ENCODE measurements at places on chromosomes 2 and 18.
A peak's percentile ranks its signal among the peaks of the same experiment; 100 is the strongest.

- DNase-seq = peak; percentile 76
These were observed 70.7 kb downstream of the TIMM21 start for GRCh38 chr18:74219056-74219455.

GRCh38 chr2:218733171-218734021 lies 22.8 kb downstream of the TTLL4 start:
- peak; percentile 93 for DNase-seq

DNA sequence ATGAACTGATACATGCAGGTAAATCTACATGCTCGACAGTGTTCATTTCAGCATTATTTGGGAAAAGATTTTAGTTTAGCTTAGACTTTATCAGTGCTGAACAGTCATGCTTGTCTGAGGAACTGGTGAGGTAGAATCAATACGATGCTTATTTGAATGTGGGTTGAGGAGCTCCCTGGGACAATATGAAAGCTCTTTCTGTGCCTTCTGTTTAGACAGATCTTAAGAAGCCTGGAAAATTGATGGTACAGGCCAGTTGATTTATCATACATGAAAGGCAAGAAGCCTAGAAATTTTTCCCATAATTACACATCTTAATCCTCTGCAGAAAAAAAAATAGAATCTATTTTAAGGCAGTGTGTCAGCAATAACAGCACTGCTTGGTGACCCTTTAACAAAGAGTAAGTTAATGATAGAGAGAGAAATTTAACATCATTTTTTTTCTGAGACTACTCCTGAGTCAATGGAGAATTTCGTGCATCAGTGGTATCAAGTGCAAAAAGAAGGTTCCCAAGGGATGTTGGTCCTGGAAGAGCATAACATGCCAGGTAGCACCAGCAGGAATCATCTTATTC lies 252.2 kb upstream of the CDH20 start:
- no peak for DNase-seq

DNA sequence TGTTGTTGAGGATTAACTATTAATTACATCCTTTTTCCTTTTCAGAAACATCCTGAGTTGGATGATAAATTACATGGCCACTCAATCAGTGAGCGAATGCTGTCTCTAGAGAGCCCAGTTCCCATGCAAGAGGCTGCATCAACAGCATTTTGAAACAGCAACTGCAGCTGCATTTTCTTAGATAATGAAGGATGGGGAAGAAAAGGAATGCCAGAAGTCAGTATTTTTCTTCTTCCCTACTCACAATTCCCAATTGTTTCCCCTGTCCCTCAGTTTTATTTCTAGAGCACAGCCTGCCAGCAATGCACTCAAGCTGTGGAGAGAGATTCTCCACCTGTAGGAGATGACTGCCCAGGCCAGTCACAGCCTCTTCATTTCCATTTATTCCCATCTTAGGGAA lies 6.9 kb downstream of the SCN7A start:
- DNase-seq = no peak
